ENCODE measurements at places on chromosomes 16 and 17.

GRCh38 chr17:53719229-53719628, 103.5 kb upstream of the KIF2B start:
- no peak for DNase-seq

DNA sequence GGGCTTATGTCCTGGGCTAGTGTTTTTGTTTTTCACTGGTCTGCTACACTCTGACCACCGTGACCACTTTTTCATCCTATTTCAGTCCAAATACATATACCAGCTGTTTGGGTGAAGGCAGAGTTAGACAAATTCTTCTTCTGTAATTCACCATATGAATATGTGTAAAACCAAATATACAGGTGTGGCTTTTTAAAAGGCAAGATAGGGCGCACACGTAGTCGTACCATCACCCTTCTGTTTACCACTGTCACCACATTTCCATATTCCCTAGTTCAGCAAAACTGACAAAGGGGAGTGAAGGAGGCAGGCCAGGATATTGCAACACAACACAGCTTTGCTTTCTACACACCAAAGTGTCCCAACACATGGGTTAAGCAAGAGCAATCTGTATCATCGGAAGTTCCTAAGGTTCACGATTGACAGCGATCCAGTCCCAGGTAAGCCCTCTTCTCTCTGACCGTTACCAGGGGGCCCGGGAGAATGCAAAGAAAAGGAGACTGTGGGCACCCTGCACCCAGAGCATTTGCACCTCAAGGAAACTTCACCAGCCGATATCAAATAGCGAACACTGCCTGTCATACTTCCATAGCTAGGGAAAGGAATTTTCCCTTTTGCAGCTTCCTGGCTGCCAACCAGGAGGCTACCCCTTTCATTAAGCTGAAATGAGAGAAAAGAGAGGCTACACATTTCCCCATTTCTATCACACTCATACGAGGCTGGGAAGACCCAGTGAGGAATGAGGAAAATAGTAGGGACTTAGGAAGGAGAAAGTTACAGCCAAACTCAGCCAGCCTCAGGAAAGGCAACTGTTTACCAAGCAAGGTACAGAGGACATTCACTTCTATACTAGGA, 23.1 kb downstream of the CREBBP start:
- no peak for DNase-seq

GRCh38 chr17:82058230-82058854, 6.6 kb downstream of the GPS1 start:
- no peak for DNase-seq

DNA sequence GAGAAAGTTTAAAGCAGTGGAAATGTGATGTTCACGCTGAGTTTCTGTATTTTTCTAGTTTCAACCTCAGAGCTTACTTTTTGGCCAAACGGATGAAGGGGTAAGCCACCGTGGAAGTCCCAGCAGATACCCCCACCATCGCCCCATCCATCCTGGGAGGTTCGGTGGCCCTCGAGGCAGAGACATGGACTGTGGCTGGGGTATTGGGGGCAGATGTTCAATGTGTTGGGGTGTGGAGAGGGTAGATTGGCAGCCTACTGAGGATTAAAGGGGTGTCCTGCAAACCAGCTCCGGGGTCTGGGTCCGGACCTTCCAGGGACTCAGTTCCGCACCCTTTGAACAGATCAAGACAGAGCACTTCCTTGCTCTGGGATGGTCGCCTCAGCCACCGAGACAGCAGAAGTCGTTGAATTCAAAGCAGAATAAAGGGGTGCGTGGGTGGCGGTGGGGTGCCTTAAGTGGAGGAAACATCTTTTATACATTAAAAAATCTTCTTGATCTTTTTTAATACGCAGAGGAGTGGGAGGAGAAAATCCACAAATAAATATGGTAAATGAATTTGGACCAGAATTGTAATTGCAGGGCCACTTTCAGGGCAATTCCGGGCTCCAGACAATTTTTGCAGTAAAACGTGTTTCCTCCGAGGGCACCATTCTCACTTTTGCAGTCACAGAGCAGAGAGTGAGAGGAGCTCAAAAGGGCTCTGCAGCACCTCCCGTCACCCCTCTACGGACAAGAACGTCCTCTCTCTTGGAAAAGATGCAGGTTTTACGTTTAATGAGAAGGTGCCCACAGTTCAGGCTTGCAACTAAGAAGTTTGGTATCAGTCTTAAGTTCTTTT, 8.2 kb upstream of the CBX8 start:
- no peak for DNase-seq

GRCh38 chr16:29959293-29959692, 2.6 kb upstream of the TMEM219 start:
- no peak for DNase-seq

DNA sequence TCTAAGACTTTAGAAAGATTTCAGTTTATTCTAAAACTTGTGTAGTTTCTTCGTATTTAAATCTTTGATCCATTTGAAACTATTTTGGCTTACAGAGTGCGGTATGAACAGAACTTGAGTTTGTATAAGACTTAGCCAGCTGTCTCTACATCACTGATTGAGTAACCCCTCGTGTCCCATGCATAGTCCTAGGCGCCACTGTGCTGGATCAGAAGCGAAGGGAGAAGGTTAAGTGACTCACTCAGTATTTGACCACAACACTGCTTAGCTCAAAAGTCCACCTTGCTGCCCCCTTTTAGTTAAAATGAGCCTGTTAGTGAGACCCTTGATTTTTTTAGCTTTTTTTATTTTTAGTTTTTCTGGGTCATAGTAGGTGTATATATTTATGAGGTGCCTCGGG, 28.4 kb downstream of the CD300LB start:
- DNase-seq, result no peak

GRCh38 chr16:4053301-4053845, 62.9 kb downstream of the ADCY9 start:
- DNase-seq, result no peak

- DNase-seq, result no peak
Measured at GRCh38 chr17:50523208-50523607, 9.3 kb upstream of the EPN3 start.

DNA sequence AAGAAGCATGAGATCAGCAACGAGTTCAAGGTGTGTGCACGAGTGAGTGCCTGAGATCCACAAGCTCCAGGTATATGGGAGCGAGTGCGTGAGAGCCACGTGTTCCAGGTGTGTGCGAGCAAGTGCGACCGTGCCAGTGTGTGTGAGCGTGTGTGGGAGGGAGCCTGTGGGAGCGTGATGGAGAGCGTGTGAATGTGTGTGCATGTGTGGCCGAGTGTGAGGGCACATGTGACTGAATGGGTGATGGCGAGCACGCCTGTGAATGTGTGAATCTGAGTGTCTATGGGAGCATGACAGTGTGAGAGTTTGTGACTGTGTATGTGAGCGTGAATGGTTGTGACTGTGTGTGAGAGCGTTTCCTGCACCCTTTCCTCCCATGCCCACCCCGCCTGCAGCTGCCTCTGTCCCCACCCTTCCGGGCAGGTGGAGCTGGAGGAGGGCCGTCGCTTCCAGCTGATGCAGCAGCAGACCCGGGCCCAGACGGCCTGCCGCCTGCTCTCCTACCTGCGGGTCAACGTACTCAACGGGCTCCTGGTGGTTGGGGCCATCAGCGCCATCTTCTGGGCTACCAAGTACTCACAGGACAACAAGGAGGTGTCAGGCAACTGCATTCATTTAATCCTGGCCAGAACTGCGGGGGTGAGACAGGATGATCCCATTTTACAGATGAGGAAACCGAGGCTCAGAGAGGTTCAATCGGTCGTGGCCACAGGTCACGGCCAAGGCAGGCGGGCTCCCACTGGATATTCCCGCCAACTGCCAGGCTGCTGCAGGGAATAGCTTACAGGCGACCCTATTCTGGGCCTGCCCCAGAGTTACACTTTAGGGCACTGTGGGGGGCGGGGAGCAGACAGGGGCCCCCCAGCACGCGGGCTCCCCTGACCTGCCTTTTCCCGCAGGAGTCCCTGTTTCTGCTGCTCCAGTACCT, 3.7 kb downstream of the TMC8 start:
- DNase-seq, result peak; percentile 84

GRCh38 chr17:50480142-50480764, 1.6 kb downstream of the RSAD1 start:
- no peak for DNase-seq

DNA sequence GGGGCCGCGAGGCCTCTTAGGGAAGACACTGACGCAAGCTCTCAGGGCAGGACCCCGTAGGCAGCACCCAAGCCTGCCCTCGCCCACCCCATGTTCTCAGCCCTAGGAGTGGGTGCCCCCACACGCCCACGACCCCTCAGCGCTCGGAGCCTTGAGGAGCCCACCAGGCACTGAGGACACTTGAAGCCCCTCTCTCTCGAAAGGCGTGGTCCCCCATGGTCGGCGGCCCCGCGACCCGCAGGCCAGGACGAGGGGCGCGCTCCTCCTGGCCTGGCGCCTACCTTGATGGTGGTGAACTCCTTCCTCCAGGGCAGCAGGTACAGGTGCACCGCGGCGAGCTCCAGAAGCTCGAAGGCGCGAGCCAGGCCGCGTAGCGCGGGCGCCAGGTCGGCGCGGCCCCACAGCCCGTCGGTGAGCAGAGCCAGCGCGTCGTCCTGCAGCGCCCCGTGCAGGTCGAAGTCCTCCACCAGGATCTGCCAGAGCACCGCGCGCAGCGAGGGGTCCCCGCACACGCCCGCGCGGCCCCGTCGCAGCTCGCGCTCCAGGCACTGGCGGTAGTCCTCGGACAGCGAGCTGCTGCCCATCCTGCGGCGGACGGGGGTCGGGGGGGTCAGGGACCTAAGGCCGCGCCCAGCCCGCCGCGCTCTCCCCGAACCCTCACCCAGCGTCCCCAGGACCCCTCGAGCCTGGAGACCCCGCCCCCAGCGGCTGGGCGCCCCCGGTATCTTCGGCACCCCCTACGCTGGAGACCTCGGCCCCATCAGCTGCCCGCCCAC, 668 bp downstream of the SPATA2L start:
- peak; percentile 62 for DNase-seq

DNA sequence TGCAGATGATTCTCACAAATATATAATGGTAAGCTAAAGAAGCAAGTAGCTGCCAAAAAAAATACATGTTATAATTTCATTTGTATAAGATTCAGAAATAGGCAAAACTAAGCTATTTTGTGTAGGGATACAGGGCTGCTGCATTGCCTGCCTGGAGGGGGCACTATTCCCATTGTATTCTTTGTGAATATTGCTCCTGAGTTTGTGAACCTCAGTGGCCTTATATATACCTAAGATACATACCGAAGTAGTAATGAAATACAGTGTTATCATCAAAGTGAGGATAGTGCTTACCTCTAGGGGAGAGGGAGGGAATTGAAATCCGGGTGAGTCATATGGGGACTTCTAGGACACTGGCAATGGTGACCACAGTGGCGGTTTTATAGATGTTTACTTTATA, 53.5 kb downstream of the C17orf58 start:
- DNase-seq, result no peak

DNA sequence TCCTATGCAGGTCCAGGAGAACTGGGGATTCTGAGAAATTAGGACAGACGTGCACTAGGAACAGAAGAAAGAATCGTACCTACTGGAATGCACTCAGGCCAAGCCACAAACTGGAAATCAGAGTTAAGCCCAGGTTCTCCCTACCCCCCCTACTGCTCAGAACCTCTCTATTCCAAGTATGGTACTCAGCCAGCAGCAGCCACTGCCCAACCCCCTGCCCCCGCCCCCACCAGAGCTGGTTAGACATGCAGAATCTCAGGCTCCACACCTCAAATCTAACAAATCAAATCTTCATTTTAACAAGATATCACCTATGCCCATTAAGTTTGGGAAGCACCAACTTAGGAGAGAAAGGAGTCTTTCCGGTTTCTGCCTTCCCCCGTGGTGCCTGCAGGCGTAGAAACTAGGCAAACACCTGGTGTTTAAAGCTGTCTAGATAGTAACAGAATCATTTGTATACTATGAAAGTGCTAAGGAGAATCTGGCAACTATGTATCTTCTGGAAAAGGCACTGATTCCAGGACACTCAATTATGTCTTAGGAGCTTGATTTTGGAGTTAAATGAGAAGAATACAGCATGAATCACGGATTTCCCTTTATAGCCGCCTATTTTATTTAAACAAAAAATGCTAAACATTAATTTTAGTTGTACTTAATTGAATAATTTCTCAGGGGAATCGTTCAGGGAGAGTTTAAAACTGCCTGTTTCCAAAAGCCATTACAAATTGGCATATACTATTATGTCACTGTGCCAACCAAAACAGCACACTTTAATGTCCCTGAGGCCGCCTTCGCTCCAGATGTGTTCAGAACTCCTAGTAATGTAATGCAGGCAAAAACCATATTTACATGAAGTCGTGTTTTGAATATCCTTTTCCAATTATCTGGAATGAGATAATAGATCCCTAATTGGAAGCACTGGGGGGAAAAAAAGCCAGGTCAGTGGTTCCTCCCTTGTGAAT, 166.5 kb downstream of the STX8 start:
- no peak for DNase-seq

DNA sequence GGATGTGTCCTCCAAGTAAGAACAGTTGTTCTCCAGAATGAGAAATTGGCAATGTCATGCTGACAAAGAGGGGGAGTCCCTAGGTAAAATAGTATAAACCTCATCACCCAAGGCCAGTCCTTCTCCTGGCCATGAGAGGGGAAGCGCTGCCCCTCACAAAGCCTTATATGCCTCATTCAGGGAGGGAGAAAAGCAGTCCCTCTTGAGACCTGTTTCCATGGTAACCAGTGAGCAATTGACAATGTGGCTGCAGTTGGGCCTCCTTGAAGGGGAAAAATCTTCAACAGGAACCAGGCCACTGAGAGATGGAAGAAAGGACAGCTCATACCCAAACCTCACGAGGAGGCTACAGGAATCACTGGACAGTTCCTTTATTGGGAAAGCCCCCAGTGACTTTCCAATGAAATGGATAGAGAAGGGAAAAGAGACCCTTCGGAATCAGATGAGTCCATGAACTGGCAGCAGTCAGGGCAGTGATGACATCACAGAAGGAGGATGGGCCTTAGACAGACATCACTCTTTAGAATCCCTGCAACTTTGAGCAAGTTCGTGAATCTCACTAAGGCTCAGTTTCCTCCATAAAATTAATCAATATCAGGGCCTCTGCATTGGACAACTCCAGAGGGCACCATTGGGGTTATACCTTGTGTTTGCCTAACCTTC, 275.7 kb downstream of the TOX3 start:
- DNase-seq, result no peak

- DNase-seq, result no peak
Measured at GRCh38 chr17:55706808-55707773, 15.6 kb downstream of the TMEM100 start.

DNA sequence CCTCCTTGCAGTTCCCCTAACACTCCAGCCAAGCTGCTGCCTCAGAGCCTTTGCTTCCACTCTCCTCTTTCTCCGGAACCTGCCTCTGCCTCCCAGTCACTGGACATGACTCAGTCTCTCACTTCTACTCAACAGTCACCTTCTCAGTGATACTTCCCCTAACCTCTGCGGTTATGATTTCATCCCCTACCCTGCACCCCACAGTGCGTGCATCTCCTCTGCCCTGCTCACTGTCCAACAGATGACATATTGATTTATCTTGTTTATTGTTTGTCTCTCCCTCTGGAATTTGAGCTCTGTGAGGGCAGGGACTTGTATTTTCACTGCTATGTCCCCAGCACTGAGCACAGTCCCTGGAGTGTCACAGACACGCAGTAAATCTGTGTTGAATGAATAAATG, 100.7 kb downstream of the CYLD start:
- DNase-seq, result no peak
